ENCODE measurements at places on chromosomes 1 and 21. TPM values are rescaled to one million over a fixed set of nuclear protein-coding genes. Genes with fewer than 3 reads are reported as not detected.

GRCh38 chr1:212621043-212621948 is 12.7 kb downstream of the ATF3 start:
- no peak for DNase-seq

- DNase-seq: no peak
These were observed 204.3 kb upstream of the SNX7 start for GRCh38 chr1:98457248-98457647.

DNA sequence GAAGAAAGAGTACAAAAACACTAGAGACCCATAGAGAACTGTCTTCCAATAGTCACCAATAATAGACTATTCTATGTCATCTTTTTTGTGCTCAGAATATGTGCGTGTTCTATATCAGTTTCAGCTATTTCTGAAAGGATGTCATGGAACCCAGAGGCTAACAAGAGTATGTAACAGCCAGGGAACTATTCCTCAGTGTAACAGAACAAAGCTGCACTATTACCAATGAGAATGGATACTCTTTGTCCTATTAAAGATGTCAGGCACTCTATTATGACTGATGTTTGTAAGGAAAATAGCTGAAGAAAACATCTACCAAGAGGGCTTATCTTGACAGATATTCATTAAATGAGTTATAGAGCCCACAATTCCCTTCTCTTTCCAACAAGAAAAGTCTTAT is 8.6 kb upstream of the LRRC8C start:
- no peak for DNase-seq

DNA sequence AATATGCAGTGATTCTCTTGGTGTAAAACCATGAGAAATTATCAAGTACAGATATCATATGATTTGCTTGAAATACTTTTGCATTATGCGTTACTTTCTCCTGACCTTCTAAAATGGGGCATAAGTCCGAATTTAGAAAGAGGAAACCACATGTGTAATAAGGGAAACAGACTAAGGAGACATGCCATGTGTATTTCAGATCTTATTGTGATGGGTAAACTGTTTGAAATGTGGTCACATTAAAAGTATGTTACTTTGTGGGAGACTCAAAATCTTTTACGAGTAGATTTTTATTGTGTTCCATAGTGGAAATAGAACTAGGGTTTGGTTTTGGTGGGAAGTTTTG is 173.0 kb downstream of the NFIA start:
- DNase-seq: no peak

DNA sequence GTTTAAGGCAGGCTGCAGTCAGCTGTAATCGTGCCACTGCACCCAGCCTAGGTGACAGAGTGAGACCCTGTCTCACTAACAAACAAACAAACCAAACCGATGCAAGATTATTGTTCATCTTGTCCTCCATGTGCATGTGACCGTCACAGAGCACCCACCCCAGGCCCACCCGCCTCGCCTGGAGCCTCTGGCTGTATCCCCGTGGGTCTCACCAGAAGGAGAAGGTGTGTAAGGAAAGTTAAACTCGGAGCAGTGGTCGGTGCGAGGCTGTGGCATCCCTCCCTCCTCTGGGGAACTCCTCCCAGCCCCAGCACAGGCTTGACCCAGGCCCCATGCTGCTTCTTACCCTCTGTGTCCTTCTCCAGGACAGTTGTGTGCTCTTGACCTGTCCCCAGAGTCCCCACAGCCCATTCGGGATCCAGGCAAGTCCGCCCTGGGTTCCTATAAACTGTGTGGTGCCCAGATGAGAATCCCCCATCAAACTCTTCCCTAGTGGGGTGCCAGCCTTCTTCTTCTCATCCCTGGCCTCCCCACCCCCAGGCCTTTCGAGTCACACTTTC is 318.4 kb downstream of the AJAP1 start:
- no peak for DNase-seq

- DNase-seq: no peak
These were observed 79.2 kb downstream of the RNF220 start for GRCh38 chr1:44484155-44484688.

DNA sequence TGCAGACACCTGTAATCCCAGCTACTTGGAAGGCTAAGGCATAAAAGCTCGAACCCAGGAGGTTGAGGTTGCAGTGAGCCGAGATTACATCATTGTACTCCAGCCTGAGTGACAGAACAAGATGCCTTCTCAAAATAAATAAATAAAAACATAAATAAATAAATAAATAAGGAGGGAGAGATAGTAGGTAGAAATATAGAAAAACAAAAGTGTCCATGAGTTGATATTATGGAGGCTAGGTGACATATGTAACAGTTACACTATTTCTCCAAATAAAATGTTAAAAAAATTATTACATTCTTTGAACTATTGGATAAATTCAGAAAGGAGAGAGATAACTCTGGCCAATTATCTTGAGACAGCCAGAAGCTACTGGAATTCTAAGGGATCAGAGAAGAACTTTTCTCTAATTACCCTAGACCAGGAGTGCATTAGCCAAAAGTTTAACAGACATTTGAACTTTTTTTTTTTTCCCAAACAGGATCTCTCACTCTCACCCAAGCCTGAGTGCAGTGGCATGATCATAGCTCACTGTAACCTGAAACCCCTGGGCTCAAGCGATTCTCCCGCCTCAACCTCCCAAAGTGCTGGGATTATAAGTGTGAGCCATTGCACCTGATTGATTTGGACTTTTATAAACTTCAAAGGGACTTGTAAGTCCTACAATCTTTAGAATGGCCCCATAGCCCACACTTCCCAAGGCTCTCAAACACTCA is 17.6 kb downstream of the SYNJ1 start:
- DNase-seq: no peak

Gene HCRTR1
- not detected for total RNA-seq

Gene KIF2C
- 8.1 TPM for total RNA-seq

Gene PDE4DIP
- 12.5 TPM for total RNA-seq

Gene ZNF644
- total RNA-seq: 44.2 TPM

Gene KANK4
- total RNA-seq: not detected

Gene C2CD4D
- 0.87 TPM for total RNA-seq

Data from activated T-cell treated with anti-CD3 and anti-CD28 coated beads, Interleukin-2, amount 50 U/mL, for 4 hours (primary cell).